ENCODE measurements at places on chromosomes 1 and 21.

DNA sequence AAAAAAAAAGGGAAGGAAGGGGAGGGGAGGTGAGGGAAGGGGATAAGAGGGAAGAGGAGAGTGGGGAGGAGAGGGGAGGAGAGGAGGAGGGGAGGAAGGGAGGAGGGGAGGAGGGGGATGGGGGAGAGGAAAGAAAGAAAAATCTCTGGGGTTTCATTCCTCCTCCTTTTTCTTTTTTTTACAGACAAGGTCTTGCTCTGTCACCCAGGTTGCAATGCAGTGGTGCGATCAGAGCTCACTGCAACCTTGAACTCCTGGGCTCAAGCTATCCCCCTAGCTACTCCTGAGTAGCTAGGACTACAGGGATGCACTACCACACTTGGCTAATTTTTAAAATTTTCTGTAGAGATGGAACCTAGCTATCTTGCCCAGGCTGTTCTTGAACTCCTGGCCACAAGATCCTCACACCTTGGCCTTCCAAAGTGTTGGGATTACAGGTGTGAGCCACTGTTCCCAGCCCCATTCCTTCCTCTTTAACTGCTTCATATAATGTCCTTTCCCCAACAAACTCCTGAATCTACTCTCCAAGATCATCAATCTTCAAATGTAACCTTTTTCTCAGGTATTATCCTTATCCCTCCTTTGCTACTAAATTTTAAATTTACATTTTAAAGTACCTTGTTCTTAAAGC lies 23.2 kb downstream of the GON4L start:
- DNase-seq: no peak

DNA sequence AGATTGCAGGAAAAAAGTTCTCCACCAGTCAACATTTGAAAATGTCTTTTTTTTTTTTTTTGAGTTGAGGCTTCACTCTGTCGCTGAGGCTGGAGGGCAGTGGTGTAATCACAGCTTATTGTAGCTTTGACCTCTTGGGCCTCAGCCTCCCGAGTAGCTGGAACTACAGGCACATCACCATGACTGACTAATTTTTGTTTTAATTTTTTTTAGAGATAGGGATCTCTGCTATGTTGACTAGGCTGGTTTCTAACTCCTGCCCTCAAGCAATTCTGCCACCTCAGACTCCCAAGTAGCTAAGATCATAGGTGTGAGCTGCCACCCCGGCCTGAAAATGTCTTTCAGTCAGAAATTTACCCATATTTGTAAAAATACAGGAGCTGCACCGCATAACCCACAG lies 30.6 kb upstream of the USP24 start:
- no peak for DNase-seq

DNA sequence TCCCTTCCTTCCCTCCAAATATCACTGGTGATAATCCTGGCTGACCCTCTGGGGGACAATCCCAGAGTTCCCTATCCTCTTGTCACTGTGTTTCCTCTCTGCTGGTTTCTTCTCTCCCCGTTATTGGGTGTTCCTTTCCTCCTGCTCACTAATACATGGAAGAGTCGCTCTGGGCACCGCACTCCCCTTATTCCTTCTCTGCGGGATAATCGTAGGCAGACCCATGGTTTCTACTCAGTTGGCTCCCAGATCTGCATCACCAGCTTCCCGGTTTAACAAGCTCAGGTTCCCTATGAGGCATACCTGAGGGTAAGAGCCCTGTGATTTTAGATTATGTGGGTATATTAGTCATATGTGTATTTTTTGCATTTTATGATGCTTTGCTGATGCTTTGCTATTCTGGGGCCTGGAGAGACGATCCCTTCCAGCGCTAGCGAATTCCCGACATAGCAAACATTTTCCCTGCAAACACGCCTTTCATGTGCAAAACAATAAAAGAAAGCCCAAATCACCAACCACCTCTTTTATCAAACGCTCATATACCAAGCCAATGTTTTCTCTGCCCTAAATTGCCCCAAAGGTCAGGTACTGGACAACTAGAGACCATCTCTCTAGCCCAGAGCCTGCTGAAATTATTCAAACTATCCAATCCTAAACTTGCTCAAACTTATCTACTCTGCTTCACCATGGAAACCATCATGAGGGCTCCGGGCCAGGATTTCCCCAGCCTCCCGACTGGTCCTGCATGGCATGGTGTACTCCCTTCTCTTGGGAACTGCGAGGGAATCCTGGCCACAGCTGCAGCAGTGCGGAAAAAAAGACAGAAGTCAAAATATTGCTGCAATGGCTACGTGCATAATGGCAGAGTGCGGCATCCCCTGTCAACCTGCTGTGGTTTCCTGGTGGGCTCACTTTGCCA lies 84.2 kb downstream of the PCP4 start:
- no peak for DNase-seq

GRCh38 chr1:87735750-87736149 lies 407.1 kb downstream of the LMO4 start:
- DNase-seq: no peak

DNA sequence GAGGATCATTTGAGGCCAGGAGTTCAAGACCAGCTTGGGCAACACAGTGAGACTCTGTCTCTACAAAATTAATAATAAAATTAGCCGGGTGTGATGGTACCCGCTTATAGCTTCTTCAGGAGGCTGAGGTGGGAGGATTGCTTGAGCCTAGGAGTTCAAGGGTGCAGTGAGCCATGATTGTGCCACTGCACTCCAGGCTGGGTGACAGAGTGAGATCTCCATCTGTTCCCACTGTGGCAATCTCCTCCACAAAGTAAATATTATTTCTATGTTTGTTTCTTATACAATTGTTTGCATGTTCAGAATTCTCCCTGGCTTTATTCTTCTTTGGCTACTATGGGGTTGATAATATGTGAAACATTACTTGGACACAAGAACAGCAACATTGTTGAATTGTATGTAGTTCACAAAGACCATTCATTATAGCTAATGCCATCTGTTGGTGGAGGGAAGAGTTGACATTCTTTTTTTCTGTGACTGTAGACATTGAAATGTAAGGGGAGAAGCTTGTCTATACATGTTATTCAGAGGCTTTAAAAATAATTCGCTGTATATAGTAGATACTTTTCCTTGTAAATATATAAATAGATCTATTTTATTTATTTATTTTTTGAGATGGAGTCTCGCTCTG lies 47.8 kb upstream of the SRSF10 start:
- DNase-seq: no peak

DNA sequence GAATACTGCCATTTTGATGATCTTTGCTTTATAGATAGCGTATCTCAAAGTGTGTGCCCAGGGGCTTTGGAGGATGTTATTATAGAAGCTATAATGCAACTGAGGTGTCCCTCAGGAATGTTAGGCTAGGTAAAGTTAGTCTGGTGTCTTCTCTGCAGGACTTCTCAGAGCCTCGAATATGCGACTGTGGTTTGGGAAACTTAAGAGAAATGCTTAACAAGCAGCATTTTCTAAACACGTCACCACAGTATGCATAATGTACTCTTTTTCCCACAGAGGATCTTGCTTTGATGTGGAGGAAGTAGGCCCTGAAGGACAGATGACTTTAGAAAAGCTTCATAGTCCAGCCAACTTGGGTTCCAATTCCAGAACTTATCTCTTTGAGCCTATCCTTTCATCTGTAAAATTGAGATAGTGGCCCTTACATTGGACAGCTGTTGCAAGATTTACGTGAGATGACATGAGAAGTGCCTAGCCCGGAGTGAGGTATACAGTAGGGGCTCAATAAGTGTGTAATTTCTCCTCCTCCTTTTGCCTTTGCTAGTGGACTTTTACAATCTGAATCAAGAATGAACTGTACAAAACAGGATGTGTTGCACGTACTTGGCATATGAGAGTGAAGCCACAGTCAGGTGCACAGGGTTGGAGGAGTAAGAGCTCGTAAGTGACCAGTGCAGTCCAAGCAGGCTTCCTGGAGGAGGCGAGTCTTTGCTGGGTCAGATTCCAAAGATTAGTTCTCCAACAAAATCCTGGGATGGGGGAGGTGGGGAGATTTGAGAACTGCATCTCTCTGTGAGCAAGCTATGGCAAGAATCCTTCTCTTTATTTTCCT lies 29.7 kb upstream of the TRABD2B start:
- DNase-seq: no peak

GRCh38 chr1:92820024-92820423 lies 11.8 kb upstream of the RPL5 start:
- DNase-seq: no peak

DNA sequence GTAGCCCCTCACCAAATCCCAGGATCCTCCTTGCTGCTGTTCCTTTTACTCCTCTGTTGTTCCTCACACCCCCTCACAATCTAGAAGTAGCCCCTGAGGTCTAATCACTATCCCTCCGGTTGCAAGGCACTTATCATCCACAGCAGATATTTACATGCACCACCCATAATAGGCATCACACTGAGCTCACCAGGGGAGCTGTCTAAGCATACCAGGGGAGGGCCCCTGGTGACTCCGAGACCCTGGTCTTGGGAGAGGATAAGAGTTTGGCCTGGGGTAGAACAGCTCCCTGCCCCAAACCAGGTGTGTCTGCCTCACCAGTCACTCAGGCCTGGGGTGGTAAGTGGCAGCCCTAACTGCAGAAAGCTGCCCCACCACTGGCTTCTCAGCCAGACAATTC lies 37.3 kb upstream of the ZC3H12A start:
- no peak for DNase-seq

GRCh38 chr1:79006564-79006963 lies at the start of gene ADGRL4:
Gene ADGRL4 (minus strand): TSS chr1:79006730. CDS start chr1:79006654, 76 bp downstream.
- peak; percentile 59 for DNase-seq

DNA sequence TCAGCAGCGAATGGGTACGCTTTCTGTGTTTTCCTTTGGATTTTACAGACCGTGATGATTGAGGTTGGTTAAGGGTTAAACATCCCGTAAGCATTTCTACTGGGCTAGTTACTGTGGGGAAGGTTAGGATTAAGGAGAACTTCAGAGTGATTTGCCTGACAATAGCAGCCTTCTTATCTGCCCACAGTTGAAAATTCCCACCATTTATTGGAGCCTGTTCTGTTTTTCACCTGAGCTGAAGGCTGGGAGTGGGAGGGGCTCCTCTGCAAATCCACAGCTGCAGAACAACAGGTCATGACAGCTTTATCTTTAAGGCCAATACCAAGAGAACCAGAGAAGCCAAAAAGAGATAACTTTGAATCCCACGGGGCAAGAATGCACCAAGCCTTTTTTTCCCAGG lies 168.6 kb downstream of the KAZN start:
- DNase-seq: no peak

DNA sequence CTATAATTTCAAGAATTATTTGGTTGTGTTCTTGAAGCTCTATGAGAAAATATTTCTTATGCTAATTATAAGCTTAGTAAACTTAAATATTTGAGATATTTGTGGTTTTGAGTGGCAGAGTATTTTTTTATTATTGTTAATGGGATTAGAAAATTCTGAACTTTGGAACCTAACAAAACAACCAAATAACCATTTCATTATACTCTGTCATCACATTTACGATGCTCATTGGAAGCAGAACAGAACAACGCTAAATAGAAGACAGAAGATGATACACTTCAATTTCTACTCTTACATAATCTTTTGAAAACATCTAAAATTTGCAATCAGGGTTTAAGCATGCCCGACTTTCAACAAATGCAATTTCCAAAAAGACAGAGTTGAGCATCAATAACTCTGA lies 270.2 kb downstream of the PTPRC start:
- no peak for DNase-seq

DNA sequence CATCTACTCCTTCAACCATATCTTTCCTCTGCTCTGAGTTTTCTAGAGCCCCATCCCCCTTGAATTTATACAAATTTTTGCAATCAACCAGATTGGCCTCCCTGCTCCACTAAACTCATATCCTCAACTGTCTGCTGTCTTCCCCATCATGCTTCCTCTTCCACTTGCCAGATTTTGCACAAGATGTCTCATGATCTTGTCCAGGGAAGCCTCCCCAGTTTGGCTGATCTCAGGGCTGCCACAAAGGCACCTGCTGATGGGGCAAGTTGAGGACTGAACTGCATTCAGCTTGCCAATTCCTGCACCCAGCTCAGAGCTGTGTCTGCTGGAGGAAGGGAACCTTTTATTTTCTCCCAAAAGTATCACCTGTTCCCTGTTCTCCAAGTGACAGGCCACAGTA lies 3.9 kb upstream of the KCNJ9 start:
- DNase-seq: no peak

DNA sequence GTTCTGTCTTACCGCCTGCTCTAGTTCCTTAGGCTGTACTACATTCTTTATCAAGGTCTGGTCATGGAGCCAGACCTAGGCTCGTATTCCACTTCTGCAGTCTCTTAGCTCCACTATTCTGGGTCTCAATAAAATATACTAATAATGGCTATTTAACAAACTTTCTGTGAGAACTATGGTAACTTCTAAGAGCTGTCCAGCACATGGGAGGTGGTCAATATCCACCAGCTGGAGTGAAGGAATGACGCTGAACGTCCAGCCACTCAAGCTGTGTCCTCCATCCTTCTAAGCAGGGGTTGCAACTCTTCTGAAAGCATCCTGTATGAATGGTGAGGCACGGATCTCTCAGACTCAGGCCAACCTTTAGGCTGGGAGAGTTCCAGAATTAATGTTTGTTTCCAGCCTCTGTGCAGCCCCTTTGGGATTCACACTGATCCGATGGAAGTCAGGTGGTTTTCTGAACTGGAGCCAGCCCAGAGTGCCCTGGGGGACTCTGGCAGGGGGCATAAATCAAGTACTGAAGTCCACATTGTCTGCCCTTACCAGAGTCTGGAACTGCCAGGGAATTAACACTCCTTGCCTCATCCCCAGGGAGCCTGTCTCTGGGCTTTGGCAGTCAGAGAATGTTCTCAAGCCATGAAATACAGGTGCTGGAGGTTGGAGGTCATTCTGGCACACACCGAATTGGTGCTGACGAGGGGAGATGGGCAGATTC lies 57.4 kb downstream of the BRINP2 start:
- peak; percentile 52 for DNase-seq

- no peak for DNase-seq
These were observed 38.6 kb downstream of the GADD45A start for GRCh38 chr1:67723620-67724019.

GRCh38 chr1:89429062-89429461 lies 65.2 kb downstream of the GBP6 start:
- no peak for DNase-seq

DNA sequence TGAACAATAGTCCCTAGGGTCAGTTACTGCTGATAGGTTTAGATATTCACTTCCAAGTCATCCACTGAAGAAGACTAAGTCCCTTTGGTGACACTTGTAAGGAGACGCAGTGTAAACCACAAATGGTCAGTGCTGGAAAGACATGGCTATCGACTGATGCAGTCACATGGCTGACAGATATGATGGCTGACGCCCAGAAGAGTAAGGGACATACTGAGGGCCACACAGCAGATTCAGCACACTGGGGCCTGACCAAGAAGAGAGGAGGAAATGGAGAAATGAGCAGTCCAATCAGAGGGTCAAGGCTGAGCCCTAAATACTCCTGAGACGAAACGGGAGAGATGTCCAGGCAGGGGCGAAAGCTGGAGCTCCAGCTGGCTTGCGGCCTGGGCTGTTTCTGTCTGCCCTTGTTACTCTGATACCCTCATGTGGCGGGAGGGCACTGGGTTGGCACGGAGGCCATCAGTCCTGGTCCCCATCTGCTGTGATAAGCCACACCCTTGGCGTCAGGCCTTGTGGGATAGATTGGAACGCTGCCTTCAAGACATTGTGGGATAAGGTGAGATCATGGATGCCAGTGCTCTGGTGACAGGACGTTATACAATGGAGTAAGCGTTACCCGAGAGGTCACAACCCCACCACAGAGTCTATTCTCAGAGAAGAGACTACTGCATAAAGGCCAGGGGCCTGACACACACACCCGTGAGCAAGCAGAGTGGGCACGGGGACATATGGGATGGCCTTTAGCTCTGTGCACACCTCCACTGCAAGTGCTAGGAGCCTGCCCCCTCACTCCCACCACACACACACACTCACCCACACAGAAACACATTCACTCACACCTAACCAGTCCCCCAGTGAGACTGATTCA lies 158.4 kb downstream of the TRABD2B start:
- DNase-seq: no peak
